ENCODE measurements at places on chromosomes 6 and 20. TPM values are rescaled to one million over a fixed set of nuclear protein-coding genes. Genes with fewer than 3 reads are reported as not detected.

GRCh38 chr6:85463621-85464259 lies 13.9 kb downstream of the NT5E start:
- DNase-seq = no peak

- no peak for DNase-seq
These were observed 14.8 kb downstream of the PLAGL2 start for GRCh38 chr20:32192698-32193097.

DNA sequence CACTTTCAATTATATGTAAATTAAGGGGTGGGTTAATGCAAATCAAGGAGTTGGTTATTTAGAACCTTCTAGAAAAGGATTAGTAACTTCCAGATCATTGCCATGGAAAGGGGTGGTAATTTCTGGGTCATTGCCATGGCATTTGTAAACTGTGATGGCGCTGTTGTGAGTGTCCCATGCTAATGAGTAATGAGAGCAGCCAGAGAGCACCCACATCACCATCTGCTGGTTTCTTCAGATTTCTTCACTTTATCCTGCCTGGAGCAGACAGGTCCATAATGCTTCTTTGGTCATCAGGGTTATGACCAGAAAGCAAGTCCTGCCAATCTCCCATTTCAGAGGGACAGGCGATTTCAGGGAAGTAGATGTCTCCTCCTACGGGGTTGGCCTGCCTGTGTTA lies 311.3 kb upstream of the CNR1 start:
- no peak for DNase-seq

- DNase-seq = no peak
These were observed 65.0 kb downstream of the BLOC1S5 start for GRCh38 chr6:7999201-7999600.

The RIPPLY2 gene
- total RNA-seq = not detected

Data from gastrocnemius medialis (tissue), 4 donors.